Activated T-cell treated with anti-CD3 and anti-CD28 coated beads, Interleukin-2, amount 50 U/mL, for 72 hours (primary cell): ENCODE measurements at places on chromosomes 4 and X. TPM values are rescaled to one million over a fixed set of nuclear protein-coding genes. Genes with fewer than 3 reads are reported as not detected.

Gene KLF3
- total RNA-seq: 7.4 TPM

DNA sequence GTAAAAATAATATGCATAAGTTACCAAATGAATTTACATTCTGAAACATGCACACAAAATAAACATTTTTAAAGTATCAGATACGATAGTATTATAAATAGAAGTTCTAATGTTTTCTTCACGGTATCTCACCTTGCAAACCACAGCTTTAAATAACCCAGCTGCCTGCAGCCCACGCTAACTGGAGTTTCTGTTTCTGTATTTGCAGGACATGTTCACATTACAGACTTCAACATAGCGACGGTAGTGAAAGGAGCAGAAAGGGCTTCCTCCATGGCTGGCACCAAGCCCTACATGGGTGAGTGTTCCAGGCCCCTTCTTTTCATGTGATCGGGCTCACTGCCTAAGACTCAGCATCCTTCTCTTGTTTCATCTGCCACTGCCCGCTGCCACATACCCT is 291.7 kb downstream of the EVC2 start:
- no peaks in the 10 kb centered on the region for H3K4me1 ChIP-seq
- no peak for DNase-seq
- no peak overlapping the region for H3K27ac ChIP-seq
- no peak overlapping the region for H3K4me3 ChIP-seq

DNA sequence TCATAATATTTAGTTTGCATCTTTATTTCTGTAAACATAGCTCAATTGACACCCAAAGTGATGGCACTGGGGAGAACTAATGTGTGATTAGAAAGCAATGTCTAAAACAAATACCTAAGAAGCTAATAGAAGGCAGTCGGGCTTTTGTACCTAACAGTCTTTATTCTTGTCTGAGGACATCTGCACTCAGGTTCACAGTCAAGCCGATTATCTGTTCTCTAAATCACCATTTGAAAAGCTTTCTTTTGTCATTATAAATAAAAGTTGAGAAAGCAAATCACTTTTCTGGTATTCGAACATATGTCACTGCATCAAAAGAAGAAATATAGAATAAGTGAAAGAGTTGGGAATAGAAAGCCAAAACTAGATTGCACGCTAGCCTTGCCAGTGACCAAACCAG is 2037.9 kb upstream of the TENM3 start:
- H3K36me3 ChIP-seq: no peaks in the 10 kb centered on the region
- no peak for DNase-seq
- no peak overlapping the region for H3K27ac ChIP-seq

Gene SPANXA1
- total RNA-seq: not detected

Gene VCX3A
- not detected for total RNA-seq

DNA sequence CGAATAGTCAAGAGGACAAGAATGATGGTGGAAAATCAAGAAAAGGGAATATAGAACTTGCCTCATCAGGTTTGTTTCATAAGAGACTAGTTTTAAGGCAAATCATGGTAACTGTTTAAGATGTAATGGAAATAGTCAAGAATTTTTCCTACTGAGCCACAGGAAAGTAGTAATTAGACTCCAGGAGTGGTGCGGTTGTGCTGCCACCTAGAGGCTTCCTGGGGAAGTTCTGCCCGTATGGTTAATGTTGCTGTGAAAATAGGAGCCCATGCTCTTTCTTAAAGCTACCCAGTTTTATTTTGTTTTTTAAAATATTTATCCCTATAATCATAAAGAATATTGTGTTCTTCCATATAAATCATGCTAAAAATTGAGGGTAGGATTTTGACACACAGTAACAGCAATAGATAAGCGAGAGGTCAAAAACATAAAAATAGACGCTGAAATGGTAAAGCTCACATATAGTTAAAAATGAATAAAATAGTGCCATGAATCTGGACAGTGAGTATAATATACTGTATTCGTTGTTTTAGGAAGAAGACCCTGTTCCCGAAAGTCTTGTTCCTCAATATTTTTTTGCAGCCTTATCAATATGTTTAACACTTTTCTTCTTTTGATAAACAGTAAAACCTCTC is 87.0 kb downstream of the PHOX2B start:
- H3K27ac ChIP-seq: no peak overlapping the region
- H3K27me3 ChIP-seq: peaks cover 10% of the 10 kb centered on the region
- no peaks in the 10 kb centered on the region for H3K36me3 ChIP-seq
- DNase-seq: peak; percentile 20

- no peaks in the 10 kb centered on the region for H3K36me3 ChIP-seq
- no peak overlapping the region for H3K27ac ChIP-seq
- H3K27me3 ChIP-seq: peaks cover 48% of the 10 kb centered on the region
These were observed 188.7 kb downstream of the STIM2 start for GRCh38 chr4:27049239-27049829.

- H3K4me3 ChIP-seq: no peak overlapping the region
- H3K27me3 ChIP-seq: no peaks in the 10 kb centered on the region
- H3K4me1 ChIP-seq: no peaks in the 10 kb centered on the region
- H3K27ac ChIP-seq: no peak overlapping the region
- no peaks in the 10 kb centered on the region for H3K36me3 ChIP-seq
These were observed 23.1 kb upstream of the GABRG1 start for GRCh38 chr4:46146993-46147392.
